Stimulated activated CD4-positive, alpha-beta T cell treated with anti-CD3 and anti-CD28 coated beads, Interleukin-12 subunit alpha, Interleukin-12 subunit beta, amount 100 ng/mL, for 48 hours (primary cell): ENCODE measurements at places on chromosomes 13 and 19.

DNA sequence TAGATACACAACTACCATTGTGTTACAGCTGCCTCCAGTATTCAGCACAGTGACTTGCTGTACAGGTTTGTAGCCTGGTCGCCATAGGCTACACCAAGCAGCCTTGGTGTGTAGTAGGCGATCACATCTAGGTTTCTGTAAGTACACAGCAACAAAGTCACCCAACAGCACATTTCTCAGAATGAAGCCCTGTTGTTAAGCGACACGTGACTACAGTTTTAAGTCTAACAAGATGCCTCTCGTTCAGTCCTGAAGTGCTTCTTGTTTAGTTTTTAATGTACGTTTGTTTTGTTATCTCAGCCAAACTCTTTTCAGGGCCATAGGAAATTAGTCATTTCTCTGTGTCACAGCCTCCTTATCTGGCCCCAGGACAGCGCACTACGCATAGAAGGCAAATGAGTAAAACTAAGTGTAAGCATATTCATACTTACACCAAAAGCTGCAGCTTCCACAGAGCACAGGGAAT is 50.0 kb upstream of the GPR183 start:
- DNase-seq = peak; percentile 51

DNA sequence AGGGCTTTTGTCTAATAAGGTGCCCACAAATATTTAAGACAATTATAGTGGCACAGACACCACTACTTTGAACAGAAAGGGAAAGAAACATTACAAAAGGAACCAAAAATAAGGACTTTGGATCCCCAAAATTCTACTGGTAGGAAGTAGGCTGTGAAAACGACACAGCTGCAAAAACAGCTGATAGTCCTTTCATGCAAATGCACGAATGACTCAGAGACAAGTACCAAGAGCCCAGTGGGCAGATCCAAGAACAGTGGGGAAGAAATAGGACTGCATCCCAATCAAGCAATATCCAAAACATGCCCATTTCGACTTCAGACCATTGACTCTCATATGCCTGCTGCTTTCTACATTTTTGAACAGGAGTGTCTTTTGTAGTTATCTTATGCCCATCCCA is 269.4 kb upstream of the NBEA start:
- no peak for DNase-seq

DNA sequence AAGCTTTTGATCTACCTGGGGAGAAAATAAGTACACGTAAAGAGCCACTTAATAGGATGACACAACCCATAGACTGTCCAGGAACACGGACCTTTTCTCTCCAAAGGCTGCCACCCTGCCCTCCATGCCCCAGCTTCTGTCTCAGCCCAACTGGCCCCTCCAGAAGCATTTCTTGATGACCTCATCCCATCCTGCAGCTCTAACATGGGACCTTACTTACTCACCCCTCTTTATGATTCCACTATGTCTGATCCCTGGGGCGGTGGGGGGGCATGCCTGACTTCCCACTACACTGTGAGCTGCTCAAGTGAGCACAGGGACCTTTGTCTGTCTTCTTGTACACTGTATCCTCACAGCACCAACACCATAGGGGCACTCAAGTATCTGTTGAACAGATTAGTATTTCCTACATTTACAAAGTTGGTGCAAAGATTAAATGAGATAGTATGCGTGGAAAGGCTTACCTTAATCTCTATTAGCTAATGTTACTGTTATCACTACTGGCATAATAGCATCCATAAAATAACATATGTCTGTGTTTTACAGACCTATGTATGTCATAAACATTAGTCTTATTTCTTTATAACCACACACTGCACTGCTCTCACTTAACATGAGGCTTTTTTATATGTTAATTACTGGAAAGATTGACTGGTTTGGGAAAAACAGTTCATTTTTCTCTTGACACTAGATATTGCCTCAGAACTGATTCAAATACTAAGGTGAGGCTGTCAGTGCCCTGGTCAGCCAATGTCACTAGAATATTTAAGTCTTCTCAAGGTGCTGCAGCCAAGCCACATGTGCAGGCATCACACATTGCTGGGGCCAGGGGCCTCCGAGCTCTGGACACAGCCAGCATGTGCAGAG is 100.9 kb downstream of the FOXO1 start:
- no peak for DNase-seq

DNA sequence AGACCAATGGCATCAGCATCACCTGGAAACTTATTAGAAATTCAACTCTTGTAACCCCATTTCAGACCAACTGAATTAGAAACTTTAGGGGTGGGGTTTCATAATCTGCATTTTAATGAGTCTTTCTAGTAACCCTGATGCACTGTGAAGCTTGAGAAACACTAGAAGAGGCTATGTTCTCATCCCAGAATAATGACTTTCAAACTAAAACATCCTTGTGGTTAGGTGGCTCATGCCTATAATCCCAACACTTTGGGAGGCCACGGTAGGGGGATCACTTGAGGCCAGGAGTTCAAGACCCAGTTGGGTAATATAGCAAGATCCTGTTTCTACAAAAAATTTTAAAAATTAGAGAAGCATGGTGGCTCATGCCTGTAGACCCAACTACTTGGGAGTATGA is 402.4 kb downstream of the DLEU7 start:
- no peak for DNase-seq

DNA sequence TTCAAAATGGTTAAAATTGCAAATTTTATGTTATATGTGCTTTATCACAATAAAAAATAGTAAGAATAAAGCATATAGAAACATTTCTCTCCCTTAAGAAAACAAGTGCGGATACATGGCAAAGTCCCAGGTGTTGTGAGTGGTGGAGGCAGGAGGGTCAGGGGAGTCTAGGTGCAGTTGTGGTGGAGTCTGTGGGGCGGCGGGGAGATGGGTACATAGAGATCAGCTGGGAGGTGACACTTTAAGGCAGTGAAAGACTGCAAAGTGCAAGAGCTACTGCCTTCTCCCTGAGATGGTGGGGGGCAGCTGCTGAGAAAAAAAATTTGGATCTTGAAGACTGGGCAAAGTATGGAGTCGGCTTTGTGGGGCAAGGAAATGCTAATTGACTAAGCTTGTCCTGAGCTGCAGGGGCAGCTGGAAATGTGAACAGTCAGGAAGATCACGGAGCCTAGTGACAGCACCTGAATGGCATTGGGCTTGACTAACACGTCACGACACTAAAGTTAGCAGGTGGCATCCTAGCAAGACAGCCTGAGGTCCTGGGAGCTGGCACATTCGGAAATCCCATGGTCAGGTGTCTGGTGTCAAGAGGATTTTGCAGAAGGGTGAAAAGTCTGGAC is 72.9 kb upstream of the IRS2 start:
- no peak for DNase-seq
